HepG2 (cell line): ENCODE measurements at places on chromosomes 16 and 17.

DNA sequence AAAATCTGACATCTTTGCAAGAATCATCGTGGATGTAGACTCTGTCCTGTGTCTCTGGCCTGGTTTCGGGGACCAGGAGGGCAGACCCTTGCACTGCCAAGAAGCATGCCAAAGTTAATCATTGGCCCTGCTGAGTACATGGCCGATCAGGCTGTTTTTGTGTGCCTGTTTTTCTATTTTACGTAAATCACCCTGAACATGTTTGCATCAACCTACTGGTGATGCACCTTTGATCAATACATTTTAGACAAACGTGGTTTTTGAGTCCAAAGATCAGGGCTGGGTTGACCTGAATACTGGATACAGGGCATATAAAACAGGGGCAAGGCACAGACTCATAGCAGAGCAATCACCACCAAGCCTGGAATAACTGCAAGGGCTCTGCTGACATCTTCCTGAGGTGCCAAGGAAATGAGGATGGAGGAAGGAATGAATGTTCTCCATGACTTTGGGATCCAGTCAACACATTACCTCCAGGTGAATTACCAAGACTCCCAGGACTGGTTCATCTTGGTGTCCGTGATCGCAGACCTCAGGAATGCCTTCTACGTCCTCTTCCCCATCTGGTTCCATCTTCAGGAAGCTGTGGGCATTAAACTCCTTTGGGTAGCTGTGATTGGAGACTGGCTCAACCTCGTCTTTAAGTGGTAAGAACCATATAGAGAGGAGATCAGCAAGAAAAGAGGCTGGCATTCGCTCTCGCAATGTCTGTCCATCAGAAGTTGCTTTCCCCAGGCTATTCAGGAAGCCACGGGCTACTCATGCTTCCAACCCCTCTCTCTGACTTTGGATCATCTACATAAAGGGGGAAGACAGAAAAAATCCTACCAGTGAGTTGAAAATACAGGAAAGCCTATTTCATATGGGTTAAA lies at the start of gene G6PC1:
Gene G6PC1 (plus strand): TSS at position 340 of the 872 bp plus-strand sequence. CDS start 78 bp downstream, at position 418.
- DNase-seq = peak; percentile 71

DNA sequence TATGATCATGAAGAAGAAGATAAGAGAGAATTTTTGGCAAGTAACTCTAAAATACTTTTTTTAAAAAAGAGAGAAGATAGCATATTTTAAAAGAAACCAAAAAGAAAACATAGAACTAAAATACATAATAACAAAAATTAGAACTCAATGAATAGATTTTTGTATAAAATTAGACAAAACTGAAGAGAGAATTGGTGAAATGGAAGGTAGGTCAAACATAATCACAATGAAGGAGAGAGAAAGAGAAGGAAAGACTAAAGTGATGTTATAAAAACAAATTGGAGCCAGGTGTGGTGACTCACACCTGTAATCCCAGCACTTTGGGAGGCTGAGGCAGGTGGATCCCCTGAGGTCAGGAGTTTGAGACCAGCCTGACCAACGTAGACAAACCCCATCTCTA lies 211.5 kb downstream of the AXIN2 start:
- DNase-seq = no peak

GRCh38 chr17:75869282-75870141 lies 8.9 kb downstream of the TRIM47 start:
- DNase-seq = peak; percentile 99

GRCh38 chr17:48148854-48149786 lies 41.6 kb downstream of the SNX11 start:
- DNase-seq = peak; percentile 33

GRCh38 chr16:59887856-59888255 lies 1153.7 kb upstream of the GOT2 start:
- no peak for DNase-seq

GRCh38 chr16:21610766-21611165 lies 11.4 kb downstream of the METTL9 start:
- DNase-seq = no peak

DNA sequence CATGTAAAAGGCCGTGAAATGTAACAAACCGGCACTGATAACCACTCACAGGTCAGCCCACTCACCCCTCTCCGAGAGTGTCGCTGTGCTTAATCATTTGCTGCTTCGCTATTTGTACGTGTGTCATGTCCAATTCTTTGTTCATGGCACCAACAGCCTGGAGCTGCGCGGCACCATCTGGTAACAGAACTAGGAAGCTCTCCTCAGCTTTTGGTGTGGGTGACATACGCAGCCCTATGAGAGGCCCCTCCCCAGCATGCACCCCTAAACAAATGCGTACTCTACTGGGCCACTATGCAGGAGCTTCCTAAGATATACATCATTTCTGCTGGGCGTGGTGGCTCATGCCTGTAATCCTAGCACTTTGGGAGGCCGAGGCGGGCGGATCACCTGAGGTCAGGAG lies 2.3 kb upstream of the PECAM1 start:
- no peak for DNase-seq

DNA sequence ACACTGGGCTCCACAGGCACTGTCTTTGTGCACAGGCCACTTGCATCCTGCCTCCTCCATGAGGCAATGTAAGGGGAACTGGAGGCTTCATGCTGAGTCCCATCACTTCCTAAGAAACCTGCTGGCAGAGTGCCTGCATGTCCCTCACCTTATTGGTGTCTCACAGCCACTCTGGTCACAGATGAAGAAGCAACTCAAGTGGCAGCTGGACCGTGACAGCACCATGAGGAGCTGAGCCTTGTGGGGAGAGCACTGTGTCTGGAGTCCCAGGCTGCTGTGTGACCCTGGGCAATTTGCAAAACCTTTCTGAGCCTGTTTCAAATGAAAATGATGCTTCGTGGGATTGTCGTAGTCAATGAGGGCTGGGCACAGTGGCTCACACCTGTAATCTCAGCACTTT lies 19.5 kb downstream of the ANKRD40 start:
- no peak for DNase-seq

DNA sequence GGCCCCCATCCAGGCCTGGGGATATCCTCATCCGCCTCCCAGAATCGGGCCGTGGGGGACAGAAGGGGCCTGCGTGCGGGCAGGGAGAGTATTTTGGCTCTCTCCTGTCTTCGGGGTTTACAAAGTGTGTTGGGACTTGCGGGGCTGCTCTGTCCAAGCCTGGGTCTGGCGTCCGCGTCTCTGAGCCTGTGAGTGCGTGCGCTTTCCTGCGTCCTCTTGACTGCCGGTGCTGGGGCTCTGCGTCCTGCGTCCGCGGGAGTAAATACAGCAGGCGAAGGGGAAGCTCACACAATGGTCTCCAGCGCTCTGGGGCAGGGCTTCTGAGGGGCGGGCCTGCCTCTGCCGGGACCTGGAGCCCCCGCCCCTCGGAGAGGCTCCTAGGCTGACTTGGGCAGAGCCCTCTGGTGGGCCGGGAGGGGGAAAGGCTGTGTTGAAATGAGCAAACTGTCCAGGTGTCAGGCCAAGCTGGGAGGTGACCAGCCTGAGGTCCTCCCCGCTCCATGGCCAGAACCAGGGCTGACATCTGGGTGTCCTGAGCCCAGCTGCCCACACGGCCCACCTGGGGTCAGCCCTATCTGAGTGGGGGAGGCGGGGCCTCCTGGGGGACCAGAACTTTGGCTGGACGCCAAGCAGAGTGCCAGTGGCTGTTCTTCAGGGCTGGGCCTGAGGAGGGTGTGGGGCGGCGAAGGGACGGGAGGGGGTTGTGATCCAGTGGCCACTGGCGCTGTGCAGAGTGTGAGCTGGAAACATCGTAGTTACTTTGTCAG lies 233.6 kb downstream of the SEC14L1 start:
- DNase-seq = peak; percentile 95

DNA sequence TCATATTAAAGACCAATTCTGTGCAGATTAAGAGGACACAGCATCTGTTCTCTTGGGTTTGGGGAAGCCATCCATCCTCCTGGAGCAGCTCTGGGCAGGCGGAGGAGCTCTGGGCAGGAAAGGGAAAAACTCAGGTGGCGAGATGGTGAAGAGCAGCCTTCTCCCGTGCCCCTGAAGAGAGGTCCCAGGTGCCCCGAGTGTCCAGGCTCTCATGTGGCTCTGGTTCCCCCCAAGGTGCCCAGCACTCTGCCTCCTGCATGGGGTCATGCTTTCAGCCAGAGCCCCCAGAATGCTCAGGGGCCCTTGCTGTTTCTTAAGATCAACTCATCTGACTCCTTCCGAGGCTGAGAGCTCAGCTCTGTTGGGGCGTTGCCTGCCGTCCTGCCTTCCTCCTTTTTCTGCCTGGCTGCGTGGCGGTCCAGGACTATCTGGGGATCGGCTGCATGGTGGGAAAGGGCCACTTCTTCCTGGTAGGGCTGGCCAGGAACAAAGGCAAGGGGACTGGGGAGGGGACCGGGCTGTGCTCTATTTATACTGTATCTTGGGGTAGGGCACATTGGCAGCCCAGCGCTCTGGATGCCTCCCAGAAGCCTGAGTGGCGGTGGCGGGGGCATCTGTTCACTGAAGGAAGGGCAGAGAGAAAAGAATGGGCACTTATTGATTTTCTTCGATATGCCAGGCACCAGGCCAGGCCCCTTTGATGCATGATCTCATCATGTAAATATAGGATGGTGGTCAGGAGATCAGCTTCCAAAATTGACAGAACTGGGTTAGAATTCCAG lies 103.2 kb upstream of the SDK2 start:
- DNase-seq = no peak

DNA sequence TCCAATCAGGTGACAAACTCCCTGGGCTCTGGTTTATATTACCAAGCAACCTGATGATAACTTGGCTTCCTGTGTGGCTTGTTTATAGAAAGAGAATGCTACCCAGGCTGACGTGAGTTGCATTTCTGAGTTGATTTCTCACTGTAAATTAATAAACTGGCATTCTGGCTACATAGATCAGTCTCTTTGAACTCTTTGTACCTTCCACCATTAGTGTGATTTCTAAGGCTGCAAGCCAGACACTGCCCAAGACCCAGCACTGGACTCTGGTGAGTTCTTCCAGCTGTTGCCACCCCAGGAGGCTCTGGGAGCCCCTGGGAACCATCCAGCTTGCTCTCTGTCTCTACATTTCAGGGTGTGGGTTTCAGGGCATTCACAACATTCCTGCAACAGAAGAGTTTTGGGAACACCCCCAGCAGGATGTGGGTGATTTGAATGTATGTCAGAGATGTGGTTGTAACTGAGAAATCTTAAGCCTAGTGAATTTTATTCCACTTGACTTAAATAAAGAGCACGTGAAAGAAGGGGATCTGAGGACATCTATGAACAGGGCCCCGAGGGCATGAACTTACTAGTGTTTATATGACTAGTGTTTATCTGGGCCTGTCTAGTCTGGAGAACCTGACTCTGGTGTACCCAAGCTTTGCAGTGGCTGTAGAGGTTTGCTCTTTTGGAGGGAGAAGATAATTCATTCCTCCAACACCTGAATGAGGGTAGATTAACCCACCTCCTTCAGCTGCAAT lies 30.3 kb upstream of the LRRC37A start:
- peak; percentile 56 for DNase-seq

- DNase-seq = peak; percentile 89
Measured at GRCh38 chr17:38748149-38748891, at the start of gene PCGF2. Gene PCGF2, minus strand, starts transcription at chr17:38748336. Its CDS starts 7,934 bp downstream, at chr17:38740402.

DNA sequence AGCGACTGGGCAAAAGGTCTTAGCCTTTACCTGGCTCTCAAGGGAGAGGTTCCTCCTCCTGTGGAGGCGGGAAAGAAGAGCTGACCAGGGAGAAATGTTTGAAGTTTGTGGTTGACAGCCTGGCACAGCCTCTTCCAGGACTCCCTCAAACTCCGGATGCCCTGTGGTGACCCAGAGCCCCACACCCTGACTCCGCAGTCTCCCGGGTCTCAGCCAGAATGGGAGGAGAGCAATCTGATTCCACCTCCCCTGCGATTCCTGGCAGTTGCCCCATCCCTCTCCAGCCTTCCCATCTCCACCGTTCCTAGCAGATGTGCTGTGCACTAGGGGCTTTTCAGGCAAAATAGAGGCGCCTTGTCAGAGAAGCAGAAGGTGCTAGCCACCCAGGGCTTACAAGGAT lies 5.5 kb upstream of the DNAI2 start:
- no peak for DNase-seq

DNA sequence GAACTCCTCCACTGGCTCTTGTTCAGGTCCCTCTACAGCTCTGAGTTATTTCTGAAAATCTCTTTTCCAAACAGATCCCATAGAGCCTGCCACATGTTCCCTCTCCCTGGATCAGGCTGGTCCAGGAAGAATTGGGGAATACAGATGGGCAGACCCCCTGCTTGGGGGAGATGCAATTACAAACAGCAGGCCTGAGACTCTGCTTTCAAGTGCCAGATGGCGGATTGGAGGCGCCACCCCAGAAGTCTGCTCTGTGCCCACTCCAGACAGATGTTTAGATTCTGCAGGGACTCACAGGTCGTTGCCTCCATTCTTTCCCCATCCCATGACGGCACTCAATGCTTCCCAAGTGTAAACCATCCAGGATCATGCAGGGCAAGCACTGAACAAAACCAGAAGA lies 316.6 kb downstream of the SLC39A11 start:
- no peak for DNase-seq

- DNase-seq = peak; percentile 29
Measured at GRCh38 chr17:5971969-5972368, 98.2 kb upstream of the WSCD1 start.

GRCh38 chr17:61404663-61404912 lies 4.9 kb downstream of the TBX2 start:
- no peak for DNase-seq

DNA sequence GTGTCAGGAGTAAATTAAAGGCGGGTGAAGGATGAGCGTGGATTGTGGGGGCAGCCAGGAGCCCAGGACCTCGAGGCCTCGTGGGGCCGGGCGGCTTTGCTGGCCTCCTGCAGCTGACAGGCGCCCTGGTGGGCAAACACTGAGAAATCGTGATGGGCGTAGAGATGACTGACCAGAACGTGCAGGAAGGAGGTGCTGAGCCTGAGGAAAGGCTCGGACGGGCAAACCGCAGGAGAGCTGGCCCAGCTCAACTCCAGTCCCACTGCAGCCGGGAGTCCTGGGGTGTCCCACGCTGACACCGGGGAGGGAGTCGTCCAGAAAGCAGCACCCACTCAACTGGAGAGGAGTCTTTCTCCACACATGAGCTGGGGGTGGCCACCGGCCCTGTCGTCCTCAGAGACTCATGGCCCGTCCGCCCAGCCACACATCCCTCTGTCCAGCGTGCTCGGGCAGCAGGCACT lies 36.9 kb downstream of the METRNL start:
- no peak for DNase-seq

- no peak for DNase-seq
Measured at GRCh38 chr16:10682604-10683003, 12.1 kb downstream of the TEKT5 start.

DNA sequence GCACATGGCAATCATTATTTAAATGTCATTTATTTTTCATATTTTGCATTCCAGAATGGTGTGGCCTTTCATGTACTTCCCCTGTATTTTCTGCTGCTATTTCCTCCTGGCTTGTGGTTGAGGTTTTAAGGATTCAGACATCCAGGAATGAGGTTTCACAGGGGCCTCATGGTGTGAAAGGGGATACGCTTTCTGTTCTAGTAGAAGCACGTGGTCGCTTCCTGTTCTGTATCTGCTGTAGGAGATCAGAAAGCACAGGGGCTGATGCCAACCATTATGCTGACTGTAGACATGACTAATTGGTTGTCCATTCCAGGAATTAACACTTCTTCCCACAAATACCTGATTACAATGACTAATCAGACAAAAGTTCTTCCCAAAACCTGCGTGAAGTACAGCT lies 405.9 kb downstream of the SHISA9 start:
- no peak for DNase-seq
